H7 (cell line): ENCODE measurements at places on chromosomes 5 and 9. TPM values are rescaled to one million over a fixed set of nuclear protein-coding genes. Genes with fewer than 3 reads are reported as not detected.

The GZMA gene
- not detected in 2 replicates for total RNA-seq

DNA sequence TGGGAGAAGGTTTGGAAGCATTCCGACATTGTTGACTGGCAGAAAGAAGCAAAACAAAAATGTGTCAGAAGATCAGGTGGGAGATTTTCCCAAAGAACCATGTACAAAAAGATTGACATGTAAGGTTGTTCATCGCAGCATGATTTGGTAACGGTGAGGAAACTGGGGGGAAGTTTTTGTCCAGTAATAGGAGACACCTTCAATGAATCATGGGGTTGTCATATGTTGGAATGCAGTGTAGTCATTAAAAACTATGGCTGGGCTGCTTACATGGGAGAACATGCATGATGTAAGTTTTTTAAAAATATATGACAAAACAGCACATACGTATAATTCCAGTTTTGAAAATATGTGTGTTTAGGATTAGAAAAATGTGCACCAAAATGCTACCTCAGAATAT, 50.5 kb downstream of the HSD17B3 start:
- DNase-seq: no peak

The CBY3 gene
- total RNA-seq: 0.44 TPM in 1 of 2 replicates, not detected in the other

DNA sequence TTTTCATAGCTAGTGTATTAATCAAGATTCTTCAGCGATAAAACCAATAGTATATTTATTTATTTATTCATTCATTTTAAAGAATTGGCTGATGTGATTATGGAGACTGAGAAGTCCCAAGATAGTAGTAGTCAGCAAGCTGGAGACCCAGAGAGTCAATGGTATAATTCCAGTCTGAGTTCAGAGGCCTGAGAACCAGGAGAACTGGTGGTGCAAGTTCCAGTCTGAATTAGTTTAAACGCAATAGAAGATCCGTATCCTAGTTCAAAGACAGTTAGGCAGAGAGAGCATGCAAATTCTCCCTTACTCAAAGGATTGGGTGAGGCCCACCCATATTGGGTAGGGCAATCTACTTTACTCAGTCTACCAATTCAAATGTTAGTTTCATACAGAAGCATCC, 364.2 kb upstream of the RPS23 start:
- no peak for DNase-seq

- DNase-seq: no peak
Observed at GRCh38 chr5:132267166-132267739, 9.8 kb downstream of the PDLIM4 start.

DNA sequence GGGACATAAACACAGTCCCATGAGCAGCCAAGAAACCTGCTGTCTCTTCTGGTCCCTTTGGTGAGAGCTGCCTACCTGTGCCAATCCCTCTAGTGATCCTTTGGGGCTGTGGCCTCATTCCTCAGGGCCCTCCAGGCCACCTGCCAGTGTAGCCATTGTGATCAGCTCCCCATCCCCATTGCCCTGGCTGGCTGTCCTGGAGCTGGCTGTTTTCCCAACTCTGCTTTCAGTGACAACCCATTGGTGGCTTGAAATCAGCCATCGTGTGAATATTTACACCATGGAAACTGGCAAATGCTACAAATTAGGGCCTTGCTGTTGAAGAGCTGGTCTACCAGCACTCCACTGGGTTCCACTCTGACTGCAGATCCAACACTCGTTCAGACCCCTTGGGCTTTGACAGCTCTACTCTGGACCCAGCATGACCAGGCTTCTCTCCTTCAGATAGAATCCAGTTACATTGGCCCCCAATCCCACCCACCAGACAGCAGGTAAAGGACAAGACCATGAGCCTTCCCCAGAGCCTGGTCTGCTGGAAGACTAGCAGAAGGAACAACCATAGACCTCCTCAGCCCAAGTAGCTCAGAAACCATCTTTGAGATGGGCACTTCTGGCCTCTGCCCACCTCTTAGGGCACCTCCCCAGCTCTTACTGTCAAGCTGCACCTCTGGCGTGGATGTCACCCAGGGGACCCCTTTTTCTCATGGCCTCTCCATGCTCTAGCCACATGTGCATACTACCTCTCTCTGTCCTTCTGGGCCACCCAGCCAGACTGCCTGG, 69.2 kb upstream of the NEK6 start:
- no peak for DNase-seq

The C7 gene
- total RNA-seq: 0.07 and 0.87 TPM in 2 replicates

DNA sequence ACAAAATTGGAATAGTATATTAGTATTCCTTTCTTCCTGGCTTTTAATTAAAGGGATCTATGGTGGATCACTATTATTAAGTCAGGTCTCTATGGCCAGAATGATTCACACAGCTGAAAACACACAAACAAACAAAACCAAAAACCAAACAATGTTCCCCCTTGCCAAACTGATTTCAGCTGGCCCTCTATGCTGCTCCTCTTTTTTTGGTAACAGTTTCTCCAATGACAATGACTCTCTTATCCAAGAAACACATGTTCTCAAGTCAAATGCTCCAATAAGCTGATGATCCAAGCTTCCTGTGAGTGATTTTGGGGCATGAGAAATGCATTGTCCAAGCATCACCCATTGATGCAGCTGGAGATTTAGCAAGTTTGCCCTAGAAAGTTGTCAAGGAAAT, 193.4 kb upstream of the TUT7 start:
- DNase-seq: no peak

GRCh38 chr9:75891771-75892215, 1.3 kb downstream of the PCSK5 start:
- peak; percentile 66 for DNase-seq

DNA sequence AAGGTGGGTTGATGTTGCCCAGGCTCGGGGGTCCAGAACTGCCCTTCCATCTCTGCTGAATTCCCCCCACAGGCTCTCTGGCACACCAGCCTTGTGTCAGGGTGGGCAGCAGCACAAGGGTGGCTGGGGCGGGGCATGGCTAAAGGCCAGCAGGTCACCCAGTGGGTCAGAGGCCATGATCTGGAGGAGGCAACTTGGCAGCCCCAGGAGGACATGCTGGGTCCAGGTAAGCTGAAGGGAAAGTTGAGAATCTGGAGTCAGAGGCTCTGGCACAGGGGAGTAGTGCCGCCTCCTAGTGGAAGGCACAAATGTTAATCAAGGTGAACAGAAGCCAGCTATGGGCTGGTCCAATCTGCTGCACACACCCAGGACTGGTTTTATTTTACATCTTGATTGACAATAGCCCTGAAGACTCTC, 6.2 kb downstream of the TMEM8B start:
- peak; percentile 81 for DNase-seq

The C5orf58 gene
- total RNA-seq: 4.3 and 4.9 TPM in 2 replicates

The PCDHB13 gene
- total RNA-seq: 0.03 TPM in 1 of 2 replicates, not detected in the other

The TLE1 gene
- total RNA-seq: 84.1 and 107 TPM in 2 replicates

DNA sequence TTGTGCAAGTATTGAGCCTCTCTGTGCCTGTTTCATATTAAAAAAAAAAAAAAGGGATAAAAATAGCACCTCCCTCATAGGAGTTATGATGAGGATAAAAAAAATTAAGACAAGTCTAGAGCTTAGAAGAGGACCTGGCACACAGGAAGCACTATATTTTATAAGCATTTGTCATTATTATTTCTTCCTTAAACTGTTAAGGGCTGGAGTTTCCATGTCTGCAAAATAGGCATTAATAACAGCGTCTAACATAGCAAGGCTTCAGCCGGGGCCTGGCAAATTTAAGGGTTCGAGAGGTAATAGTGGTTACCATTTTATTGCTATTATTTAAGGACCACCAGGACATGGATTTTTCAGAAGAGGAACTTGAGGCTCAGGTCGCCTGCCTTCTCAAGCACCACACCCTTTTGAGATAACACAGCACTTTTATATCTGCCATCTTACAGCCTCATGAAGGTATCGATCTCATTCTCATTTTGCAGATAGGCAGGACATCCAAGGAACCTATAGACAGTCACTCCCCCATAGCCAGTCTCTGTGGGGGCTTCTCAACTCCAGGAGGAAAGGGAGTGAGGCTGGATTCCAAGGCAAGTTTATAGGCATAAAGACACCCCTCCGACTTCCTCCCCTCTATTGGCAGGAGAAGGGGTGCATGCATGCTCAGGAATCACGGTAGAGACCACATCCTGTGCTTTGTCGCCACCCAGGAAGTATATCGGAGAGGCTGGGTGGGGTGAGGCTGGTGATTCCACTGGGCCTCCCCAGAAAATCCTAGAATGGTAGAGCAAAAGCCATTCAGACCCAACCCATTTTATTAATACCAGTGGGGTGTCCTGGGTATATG, 2.4 kb downstream of the ANXA6 start:
- no peak for DNase-seq

The RBM27 gene
- 22.7 and 30.0 TPM in 2 replicates for total RNA-seq

GRCh38 chr5:136620016-136620419, 254.7 kb upstream of the TRPC7 start:
- no peak for DNase-seq

The PPP2R2B gene
- 60.2 and 75.5 TPM in 2 replicates for total RNA-seq

GRCh38 chr5:142087920-142088679, 20.5 kb upstream of the NDFIP1 start:
- DNase-seq: no peak

DNA sequence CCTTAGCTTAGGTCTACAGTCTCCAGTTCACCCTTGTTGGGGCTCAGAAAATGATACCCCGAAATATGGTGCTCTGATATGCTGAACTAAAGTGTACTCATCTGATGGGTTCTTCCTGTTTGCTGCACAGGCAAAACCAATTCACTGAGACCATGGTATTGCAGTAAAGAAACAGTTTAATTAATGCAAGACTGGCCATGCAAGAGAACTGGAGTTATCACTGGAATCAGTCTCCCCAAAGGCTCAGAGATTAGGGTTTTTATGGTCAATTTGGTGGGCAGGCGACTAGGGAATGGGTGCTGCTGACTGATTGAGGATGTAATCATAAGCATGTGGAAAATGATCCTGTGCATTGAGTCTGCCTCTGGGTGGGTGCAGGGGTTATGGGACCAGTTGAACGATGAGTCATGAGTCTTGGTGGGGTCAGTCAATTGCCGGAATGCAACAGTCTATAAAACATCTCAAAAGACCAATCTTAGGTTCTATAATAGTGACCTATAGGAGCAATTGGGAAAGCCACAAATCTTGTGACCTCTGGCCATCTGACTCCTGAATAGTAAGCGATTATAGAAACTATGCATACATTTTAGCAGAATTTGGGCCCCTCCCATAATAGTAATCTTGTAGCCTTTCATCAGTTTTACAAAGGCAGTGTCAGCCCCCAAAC, 113.0 kb upstream of the ANKRD55 start:
- no peak for DNase-seq

GRCh38 chr9:114216081-114216480, 60.7 kb downstream of the COL27A1 start:
- no peak for DNase-seq

The ZNF474 gene
- total RNA-seq: 1.7 TPM in 1 of 2 replicates, not detected in the other

DNA sequence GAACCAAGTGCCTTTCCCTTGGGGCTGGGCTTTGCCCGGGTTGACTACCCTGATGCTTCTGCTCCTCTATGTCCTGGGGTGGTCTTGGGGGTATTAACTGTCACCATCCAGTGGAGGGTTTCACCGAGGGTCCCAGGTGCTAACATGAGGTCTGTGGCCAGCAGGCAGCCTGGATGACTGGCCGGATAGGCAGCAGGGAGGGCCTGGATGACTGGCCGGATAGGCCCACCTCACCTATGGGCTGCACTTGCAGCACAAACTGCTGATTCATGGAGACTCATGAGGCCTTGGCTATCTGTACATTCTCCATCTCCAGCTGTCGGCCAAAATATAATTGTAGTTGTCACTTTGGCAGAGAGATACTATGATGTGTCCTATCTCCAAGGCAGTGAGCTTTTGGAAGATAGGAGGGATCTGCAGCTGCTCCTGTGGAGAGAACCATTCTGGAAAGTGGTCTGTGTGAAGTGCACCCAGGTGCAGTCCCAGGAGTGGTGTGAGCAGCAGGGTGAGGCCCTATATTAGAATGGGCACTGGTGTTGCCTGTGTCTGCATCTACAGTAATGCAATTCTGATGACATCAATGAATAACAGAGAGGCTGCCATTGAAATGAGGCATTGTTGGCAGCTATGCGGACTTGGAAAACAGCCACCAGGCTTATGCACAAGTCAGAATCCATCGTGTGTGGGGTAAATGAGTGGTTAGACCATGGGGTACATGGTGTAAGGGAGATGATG, 26.3 kb upstream of the CDKN2AIPNL start:
- DNase-seq: no peak

DNA sequence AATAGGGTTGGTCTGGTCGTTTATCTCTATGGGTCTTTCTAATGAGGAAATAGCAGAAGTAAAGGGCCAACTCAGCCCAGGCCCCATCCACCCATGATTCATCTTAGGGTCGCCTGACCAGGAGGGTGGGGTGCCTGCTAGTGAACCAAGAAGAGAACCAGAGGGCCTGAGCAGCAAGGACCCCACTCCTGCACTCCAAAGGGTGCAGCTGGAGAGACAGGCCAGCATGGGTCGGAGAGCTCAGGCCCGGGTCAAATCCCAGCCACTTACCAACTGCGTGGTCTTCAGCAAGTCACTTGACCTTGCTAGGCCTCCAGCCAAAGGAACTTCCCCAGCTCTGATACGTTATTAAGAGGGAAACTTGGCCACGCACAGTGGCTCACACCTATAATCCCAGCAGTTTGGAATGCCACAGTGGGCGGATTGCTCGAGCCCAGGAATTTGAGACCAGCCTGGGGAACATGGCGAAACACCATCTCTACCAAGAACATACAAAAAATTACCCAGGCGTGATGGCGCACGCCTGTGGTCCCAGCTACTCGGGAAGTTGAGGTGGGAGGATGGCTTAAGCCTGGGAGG, 4.3 kb downstream of the BBLN start:
- no peak for DNase-seq

DNA sequence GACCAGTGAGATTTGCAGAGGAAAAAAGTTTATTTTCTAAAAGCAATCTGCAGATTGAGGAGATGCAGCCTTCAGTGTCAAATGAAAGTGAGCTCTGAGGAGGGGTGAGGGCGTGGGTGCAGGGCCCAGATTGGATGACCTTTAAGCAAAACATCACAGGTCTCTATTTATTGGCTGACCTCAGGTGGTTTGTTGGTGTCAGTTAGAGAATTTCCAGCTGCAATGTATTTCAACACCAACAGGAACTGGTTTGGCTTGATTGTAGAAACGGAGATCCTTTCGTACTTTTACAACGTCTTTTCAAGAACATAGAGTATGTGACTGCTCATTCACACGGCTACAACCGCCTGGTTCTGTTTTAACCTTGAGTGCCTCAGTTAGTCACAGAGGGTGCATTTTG, 1069.1 kb downstream of the EFNA5 start:
- DNase-seq: no peak

GRCh38 chr5:93612855-93613243, 29.8 kb downstream of the NR2F1 start:
- DNase-seq: no peak

- no peak for DNase-seq
Observed at GRCh38 chr9:2356041-2356790, 265.4 kb upstream of the VLDLR start.

DNA sequence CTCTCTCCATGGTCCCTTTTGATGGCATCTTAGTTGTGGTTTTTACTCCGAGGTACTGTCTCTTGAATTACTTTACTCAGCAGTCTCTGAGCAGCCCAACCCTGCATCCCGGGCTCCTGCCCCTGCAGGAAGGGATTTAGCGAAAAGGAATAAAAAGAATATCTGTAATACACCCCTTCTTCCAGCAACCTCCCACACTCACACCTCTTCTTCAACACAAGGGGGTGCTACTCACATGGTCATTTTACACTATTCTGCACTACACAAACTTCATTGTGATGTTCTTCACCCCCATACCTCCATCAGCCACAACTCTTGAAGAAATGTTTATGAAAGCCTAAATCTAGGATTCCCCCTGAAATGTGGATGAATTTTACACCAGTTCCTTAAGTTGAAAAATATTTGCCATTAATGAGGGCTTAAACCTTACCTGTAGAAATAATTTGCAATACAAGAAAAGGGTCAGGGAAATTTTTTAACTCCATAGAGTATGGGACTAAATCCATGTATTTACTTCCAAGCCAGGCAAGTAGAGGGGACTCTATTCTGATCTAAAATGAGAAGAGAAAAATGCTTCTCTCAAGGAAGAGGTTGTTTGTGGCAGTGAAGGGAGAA, 26.0 kb downstream of the TPD52L3 start:
- DNase-seq: peak; percentile 72
